ENCODE measurements at places on chromosomes 1 and 21. TPM values are rescaled to one million over a fixed set of nuclear protein-coding genes. Genes with fewer than 3 reads are reported as not detected.

The ADAMTS4 gene
- 4.3 TPM for total RNA-seq

The MTARC2 gene
- total RNA-seq: 4.7 TPM

The ASAP3 gene
- 130 TPM for total RNA-seq

The SPRR3 gene
- not detected for total RNA-seq

The MAP1LC3C gene
- 12.0 TPM for total RNA-seq

The LIN28A gene
- total RNA-seq: not detected

The FCAMR gene
- total RNA-seq: not detected

The AADACL4 gene
- total RNA-seq: not detected

The MTOR gene
- total RNA-seq: 38.1 TPM

DNA sequence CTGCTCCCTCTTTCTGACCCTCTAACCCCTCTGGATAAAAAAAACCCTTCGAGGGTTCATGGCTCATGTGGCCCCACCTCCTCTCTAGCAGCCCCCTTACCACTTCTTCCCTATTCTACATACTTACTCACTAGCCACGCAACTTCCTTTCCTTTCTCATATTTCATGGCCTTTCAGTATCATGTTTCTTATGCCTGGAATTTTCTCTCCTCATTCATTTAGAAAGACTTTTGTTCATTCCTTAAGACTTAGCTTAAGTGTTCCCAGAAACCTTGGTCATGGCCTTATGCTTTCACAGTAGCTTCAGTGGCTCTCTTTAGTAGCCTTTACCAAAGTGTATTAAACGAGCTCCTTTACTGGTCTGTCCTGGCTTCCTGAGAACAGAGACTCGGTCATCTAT, 6.1 kb downstream of the ACP6 start:
- no peak overlapping the region for H3K4me3 ChIP-seq
- H3K27me3 ChIP-seq: no peaks in the 10 kb centered on the region
- H3K36me3 ChIP-seq: peaks cover 2% of the 10 kb centered on the region
- H3K4me1 ChIP-seq: peaks cover 8% of the 10 kb centered on the region

GRCh38 chr1:31977385-31978131, 36.1 kb upstream of the KHDRBS1 start:
- no peaks in the 10 kb centered on the region for H3K27me3 ChIP-seq
- peak overlapping the region; percentile 60 for H3K27ac ChIP-seq
- H3K4me3 ChIP-seq: no peak overlapping the region

GRCh38 chr1:2865000-2865399, 63.5 kb upstream of the TTC34 start:
- H3K4me1 ChIP-seq: no peaks in the 10 kb centered on the region
- H3K27me3 ChIP-seq: peaks cover 92% of the 10 kb centered on the region
- H3K4me3 ChIP-seq: no peak overlapping the region
- H3K27ac ChIP-seq: no peak overlapping the region
- no peak for DNase-seq

DNA sequence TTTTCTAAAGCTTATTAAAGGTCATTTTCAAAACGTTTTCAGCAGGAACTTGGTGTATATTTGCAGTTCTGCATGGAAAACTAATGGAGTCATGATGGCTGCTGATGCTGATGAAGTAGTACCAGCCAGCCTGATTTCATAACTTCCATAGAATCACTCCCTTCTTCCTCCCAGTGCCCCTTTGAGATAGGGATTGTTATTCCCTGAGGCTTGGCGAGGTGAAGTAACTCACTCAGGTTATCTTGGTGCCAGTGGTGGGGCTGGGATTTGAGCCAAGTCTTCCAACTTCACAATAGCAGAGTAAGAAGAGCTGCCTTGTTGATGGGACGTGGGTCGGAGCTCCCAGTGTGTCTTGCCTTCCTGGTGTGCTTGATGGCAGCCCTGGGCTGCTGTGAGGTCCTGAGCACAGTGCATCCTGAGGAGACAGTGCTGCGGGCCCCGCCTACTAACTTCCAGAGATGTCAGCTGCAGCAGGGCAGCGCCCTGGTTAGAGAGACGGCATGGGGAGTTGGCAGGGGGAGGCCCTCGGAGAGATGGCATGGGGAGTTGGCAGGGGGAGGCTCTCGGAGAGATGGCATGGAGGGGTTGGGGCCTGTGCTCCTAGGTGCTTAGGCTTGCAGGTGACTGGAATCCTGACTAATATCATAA, 92.6 kb downstream of the PCBP3 start:
- H3K4me1 ChIP-seq: peaks cover 7% of the 10 kb centered on the region
- no peak overlapping the region for H3K27ac ChIP-seq
- peaks cover 5% of the 10 kb centered on the region for H3K27me3 ChIP-seq
- no peak overlapping the region for H3K4me3 ChIP-seq
- H3K36me3 ChIP-seq: no peaks in the 10 kb centered on the region

GRCh38 chr1:206737729-206738201, 32.8 kb upstream of the IL19 start:
- H3K36me3 ChIP-seq: peaks cover 26% of the 10 kb centered on the region
- H3K4me1 ChIP-seq: peaks cover 2% of the 10 kb centered on the region
- no peak overlapping the region for H3K4me3 ChIP-seq
- no peak for DNase-seq

DNA sequence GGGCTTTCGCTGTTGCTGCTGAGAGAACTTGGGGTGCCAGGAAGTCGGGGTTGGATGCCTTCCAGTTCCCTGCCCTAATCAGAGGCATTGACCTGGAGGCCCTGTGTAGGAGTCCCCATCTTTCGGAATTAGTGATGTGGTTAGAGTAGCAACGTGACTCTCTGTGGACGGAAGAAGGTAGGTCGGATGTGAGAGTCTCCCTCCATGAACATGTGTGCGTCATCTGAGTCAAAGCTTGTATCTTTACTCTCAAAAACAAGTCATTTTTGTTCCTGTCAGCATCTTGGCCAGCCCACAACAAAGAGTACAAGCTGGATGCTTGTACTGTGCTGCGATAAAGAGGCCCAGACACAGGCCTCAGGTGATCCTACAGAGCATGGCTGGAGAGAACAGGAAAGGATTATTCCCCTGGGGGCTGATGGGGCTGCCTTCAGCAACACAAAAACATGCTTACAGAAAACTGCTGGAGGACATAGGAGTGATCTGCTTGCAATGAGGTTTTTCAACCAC, 31.0 kb upstream of the IL10 start:
- no peak overlapping the region for H3K4me3 ChIP-seq
- H3K4me1 ChIP-seq: no peaks in the 10 kb centered on the region
- H3K36me3 ChIP-seq: no peaks in the 10 kb centered on the region
- H3K27ac ChIP-seq: no peak overlapping the region
- no peak for DNase-seq
- H3K27me3 ChIP-seq: no peaks in the 10 kb centered on the region

GRCh38 chr1:204971517-204972336, 71.3 kb upstream of the CNTN2 start:
- H3K36me3 ChIP-seq: no peaks in the 10 kb centered on the region
- DNase-seq: no peak
- H3K27me3 ChIP-seq: peaks cover 3% of the 10 kb centered on the region

DNA sequence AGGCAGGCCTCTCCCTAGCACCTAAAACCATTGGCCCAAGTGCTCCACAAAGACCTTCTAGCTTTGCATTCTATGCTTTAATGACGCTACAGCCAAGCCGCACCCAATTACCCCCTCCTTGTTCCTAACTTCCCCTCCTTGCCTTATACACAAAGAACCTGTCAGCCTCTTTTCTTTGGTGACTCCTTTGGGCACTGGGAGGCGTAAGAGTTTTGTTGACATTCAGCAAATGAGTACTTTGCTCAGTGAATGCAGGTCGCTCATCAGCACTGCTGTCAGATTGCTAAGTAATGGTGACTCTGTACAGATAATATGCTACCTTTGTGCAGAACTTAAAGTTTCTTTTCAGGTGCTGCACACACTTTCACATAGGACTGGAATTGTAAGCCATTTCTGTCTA, 187.6 kb upstream of the FAM78B start:
- no peaks in the 10 kb centered on the region for H3K4me1 ChIP-seq
- no peak for DNase-seq
- H3K4me3 ChIP-seq: no peak overlapping the region
- no peak overlapping the region for H3K27ac ChIP-seq
- H3K36me3 ChIP-seq: no peaks in the 10 kb centered on the region
- no peaks in the 10 kb centered on the region for H3K27me3 ChIP-seq

- H3K27ac ChIP-seq: no peak overlapping the region
- no peak overlapping the region for H3K4me3 ChIP-seq
- peaks cover 25% of the 10 kb centered on the region for H3K4me1 ChIP-seq
- DNase-seq: no peak
- peaks cover 7% of the 10 kb centered on the region for H3K27me3 ChIP-seq
- no peaks in the 10 kb centered on the region for H3K36me3 ChIP-seq
These were observed 95.5 kb upstream of the TMPRSS2 start for GRCh38 chr21:41603476-41603875.

GRCh38 chr1:20792196-20792595, 5.1 kb upstream of the HP1BP3 start:
- H3K27ac ChIP-seq: no peak overlapping the region
- no peak overlapping the region for H3K4me3 ChIP-seq

GRCh38 chr1:181064011-181064623, 24.4 kb upstream of the IER5 start:
- no peak for DNase-seq
- H3K36me3 ChIP-seq: peaks cover 4% of the 10 kb centered on the region
- H3K27ac ChIP-seq: no peak overlapping the region
- H3K4me3 ChIP-seq: no peak overlapping the region
- H3K27me3 ChIP-seq: no peaks in the 10 kb centered on the region

DNA sequence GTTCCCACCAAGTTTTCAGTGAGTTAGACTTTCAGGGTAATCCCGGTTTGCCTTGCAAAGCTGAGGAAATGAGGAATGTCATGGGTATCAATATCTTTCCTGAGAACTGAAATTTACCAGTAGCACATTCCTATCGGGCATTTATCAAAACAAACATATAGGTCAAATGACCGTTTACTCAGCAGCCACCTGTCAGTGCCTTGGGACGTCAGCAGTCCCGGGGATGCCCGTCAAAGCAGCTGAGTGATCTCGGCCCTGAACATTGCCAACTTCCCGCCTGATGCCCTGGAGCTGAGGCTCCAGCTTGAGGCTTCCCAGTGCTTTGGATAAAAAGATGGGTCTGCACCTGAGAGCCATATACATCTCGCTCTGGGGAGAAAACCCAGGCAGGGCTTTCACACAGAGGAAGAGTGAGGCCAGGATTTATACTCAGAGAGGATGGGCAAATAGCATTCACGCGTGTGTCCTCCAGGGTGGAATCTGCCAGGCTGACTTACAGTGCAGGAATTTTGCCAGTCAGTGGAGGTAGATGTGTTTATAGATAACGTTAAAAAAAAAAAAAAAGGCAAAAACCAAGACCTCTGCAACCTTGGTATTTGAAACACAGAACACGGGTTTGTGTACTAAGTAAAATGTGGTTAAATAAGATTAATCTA, 435.7 kb upstream of the VAMP3 start:
- H3K27ac ChIP-seq: no peak overlapping the region
- H3K27me3 ChIP-seq: peaks cover 23% of the 10 kb centered on the region
- peaks cover 13% of the 10 kb centered on the region for H3K4me1 ChIP-seq
- no peak overlapping the region for H3K4me3 ChIP-seq
- no peak for DNase-seq
- H3K36me3 ChIP-seq: no peaks in the 10 kb centered on the region

DNA sequence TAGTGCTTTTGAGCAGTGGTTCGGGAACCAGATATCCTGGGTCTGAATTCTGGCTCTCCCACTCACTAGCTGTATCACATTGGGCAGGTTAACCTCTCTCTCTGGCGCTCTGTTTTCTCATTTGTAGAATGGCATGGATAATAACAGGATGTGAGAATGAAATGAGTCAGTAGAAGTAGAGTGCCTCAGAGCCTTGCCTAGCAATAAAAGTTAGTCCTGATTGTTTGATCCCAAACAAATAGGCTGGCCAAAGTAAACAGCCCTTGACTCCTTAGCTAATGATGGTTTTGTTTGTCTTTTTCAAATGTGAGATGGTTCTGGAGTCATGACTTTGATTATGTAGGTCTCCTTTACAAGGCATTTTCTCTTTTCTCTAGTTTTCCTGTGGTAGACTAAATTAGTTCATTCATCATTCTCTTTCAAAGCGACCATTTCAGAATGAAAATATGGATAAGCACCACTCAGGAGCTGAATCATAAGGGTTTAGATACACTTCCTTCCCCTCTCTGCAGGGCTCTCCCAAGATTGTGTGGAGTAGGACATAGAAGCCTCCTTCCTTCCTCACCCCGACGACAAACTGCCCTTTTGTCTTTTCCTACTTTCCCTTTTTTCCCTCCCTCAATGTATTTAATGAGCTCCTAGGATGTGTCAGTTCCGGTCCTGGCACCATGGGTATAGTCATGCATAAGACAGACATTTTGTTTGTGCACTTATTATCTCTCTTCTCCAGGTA, 23.1 kb downstream of the KIAA0040 start:
- no peak overlapping the region for H3K27ac ChIP-seq
- H3K36me3 ChIP-seq: peaks cover 10% of the 10 kb centered on the region
- peaks cover 9% of the 10 kb centered on the region for H3K4me1 ChIP-seq
- H3K4me3 ChIP-seq: no peak overlapping the region
- DNase-seq: no peak

- no peak for DNase-seq
- H3K4me3 ChIP-seq: no peak overlapping the region
- H3K27me3 ChIP-seq: no peaks in the 10 kb centered on the region
- peaks cover 15% of the 10 kb centered on the region for H3K4me1 ChIP-seq
- H3K27ac ChIP-seq: no peak overlapping the region
These were observed 27.2 kb downstream of the TSEN15 start for GRCh38 chr1:184078564-184079249.

DNA sequence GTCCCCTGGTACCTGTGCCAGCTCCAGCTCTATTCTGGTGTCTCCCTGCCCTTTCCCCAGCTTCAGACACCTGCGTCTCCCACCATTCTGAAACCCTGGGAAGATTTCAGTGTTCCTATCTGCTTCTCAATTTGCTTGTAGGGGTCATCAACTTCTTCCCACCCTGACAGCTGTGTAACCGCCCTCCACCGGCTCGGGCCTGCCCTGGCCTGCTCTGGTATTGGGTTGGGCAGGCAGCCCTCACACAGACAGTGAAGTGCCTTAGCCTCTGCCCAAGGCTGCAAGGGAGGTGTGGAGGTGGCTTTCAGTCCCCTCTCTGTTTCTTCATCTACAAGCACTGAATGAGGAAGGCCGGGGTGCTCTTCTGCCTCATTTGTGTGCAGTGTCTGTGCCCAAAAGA, 97.2 kb downstream of the LAMC2 start:
- H3K4me1 ChIP-seq: peaks cover 52% of the 10 kb centered on the region
- no peak overlapping the region for H3K4me3 ChIP-seq
- H3K27me3 ChIP-seq: no peaks in the 10 kb centered on the region
- no peaks in the 10 kb centered on the region for H3K36me3 ChIP-seq
- no peak for DNase-seq

- peaks cover 85% of the 10 kb centered on the region for H3K36me3 ChIP-seq
- H3K4me1 ChIP-seq: no peaks in the 10 kb centered on the region
- no peak overlapping the region for H3K4me3 ChIP-seq
- no peak overlapping the region for H3K27ac ChIP-seq
- H3K27me3 ChIP-seq: no peaks in the 10 kb centered on the region
- DNase-seq: no peak
These were observed 22.6 kb downstream of the DCAF8 start for GRCh38 chr1:160239582-160240299.
